Stimulated activated CD4-positive, alpha-beta T cell treated with anti-CD3 and anti-CD28 coated beads, Interleukin-4, amount 100 ng/mL, for 1 hour (primary cell): ENCODE measurements at places on chromosomes 3 and 15.

- no peak for DNase-seq
These were observed 98.8 kb upstream of the MB21D2 start for GRCh38 chr3:193016437-193016901.

DNA sequence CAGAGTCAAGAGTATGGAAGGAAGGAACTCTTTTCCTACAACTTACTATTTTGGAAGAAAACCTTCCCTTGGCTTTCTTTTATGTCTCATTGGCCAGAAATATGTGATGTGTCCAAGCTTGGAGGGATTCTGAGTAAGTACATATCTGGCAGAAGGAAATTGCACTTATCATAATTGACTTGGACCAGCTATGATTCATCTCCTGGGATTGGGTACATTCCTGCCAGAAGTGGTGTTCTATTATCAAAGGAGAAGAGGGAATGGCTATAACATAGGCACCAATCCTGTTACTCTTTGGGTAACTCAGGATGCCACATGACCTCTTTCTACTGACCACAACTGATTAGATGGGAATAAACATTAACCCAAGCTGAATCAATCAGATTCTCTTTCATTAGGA lies 13.5 kb upstream of the DAZL start:
- no peak for DNase-seq

GRCh38 chr15:63362196-63362595 lies 19.4 kb downstream of the CA12 start:
- no peak for DNase-seq

DNA sequence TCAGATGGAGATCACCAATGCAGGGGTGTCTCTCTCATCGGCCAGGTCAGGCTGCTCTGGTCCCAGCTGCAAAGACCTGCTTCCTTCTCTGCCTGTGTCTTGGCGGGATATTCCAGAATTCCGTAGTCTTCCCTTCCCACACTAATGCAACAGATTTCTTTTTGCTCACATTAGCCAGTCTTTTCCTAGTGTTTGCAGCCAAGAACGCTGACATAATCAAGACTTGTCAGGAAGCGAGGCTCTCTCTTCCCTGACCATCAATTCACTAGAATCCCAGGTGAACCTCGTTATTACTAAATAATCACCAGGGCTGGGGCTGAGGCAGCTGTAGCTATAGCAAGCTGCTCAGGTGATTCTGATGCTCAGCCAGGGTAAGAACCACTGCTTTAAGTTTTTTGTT lies 43.2 kb upstream of the ACKR4 start:
- no peak for DNase-seq

DNA sequence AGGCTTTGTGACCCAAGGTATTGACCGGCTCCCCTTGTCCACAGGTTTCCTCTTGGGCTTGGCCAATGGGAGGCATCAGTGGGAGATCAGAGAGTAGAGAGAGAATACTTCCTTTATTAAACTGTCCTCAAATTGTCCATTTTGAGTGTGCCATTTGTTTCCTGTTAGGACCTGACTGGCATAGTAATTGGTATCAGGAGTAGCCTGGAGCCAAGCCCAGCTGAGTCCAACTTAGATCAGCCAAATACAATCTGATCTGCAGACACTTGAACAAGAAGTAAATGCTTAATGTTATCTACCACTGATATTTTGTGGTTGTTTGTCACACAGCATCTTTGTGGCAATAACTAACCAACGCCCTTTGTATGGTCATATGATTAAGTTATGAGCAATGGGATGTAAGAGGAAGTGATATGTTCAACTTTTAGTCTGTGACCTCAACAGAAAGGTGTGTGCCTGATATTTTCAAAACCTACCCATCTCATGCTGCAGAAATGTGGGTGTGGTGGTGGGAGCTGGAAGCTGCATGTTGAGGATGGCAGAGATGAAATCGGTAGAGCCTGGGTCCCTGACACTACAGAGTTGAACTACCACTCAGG lies 13.3 kb downstream of the MYD88 start:
- no peak for DNase-seq

DNA sequence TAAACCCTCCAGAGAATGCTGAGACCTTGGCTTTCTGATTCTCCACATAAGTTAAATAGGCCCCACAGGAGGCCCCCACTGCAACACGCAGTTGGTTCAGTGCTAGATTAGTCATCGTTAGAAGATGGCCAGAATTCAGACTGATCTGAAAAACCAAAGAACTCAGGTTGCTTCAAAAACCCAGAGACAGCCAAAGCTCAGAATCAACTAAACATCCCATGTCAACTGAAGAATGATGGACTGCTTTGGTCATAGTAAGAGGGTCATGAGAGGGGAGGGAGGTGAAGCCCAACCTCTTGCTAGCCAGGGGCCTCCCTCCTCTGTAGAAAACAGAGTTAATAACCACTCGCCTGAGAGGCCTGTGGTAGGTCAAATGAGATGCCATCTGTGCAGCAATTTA lies 93.1 kb downstream of the AKAP13 start:
- DNase-seq, result no peak

DNA sequence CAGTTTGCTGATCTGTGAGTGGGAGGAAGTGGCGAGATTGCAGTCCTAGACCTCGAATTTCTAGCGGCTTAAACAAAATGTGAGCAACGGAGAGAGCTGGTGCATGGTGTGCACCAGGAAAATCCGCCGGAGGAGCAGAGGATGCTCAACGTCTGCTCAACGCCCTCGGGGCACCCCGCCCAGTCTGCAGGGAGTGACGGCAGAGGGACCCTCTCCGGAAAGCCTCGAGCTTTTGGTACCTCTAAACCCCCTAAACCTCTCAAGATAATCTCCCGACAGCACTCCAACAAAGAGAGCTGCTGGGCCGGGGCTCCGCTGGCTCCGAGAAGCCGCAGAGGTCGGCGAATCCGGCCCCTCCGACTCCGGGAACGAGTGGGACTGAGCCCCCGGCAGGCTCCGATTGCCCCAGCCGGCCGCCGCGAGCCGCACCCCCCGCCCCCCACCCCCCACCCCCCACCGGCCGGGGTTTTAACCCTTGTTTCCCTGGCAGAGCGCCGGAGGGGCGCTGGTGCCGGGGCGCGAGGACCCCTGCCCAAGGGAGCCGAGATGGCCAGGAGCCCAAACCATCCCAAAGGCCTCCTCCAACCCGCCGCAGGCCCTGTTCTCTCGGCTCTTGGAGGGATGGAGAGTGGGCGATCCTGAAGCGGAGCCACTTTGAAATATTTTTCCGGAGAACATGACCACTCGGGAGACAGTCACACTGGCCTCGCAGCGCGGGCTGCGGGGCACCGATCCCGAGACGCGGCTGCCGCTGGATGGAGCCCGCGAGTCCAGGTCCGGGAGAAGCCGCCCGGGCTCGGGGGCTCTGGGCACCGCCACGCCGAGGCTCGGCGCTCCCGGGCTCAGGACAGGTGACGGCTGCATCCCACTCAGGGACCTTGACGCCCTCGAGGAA lies 1.5 kb downstream of the MEGF11 start:
- peak; percentile 60 for DNase-seq

DNA sequence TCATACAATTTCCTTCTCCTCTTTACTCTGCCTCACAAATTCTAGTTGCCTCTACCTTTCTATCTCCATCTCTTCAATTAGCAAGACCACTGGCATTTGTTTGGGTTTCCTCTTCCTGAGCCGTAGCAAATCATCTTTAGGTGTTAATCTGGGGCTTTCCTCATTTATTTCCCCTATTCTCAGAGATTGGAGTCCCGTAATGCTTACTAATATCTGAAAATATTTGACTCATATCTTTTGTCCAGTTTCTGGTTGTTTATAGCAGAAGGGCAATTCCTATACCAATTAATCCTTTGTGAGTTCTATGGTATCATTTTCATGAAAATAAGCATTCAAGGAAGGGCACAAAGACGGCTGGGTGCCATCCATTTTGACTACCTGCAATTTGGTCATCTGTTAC lies 103.7 kb downstream of the NR2E3 start:
- no peak for DNase-seq

DNA sequence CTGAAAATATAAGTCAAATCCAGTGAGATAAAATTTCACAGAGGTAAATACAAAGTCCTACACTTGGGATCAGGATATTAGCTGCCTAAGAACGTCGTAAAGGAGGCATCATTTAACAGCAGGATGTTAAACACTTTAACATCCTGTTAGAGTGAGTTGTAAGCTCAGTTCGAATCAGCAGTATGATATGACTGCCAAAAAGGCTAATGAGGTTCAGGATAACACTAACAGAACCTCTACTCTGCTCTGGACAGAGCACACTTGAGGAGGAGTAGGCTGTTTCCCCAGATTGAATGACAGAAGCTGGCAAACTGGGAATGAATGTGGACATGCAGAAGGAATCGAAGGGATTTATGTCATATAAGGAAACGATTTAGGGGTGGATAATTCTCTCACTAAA lies 227.1 kb upstream of the CD96 start:
- no peak for DNase-seq

DNA sequence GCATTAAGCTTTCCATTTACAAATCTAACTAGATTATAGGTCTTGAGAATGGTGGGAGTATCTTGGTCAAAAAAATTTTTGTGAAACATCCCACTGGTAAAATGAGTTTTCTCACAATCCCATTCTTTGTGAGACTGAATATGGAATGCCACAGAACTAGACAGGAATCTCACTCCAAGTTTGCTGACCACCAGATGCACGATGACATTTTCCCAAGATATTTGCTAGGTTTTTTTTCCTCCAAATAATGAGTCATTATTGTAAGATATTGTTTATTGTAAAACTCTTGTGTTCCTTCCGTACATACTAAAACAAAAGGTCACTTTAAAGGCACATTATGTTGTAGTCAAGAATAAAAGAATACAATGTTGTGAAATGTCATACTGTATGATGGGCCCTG lies 53.9 kb downstream of the COPS2 start:
- DNase-seq, result no peak

- DNase-seq, result no peak
These were observed 87.5 kb downstream of the RORA start for GRCh38 chr15:61141497-61142125.

DNA sequence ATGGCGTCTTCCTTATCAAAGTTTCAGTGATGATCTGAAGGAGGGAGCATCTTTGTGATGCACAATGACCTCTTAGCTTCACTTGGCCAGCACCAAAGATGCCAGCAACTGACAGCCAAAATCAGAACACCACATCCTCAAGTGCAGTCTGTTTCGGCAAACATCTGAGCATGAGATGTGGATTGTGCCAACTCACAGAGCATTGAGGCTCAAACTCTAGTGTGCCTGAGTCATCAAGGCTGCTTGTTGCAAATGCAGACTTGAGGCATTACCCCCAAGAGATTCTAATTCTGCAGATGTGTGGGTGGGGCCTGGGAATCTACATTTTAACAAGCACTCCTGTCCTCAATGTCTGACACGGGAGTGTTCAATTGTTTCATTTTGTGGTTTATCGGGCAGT lies 35.8 kb downstream of the ABHD5 start:
- no peak for DNase-seq

DNA sequence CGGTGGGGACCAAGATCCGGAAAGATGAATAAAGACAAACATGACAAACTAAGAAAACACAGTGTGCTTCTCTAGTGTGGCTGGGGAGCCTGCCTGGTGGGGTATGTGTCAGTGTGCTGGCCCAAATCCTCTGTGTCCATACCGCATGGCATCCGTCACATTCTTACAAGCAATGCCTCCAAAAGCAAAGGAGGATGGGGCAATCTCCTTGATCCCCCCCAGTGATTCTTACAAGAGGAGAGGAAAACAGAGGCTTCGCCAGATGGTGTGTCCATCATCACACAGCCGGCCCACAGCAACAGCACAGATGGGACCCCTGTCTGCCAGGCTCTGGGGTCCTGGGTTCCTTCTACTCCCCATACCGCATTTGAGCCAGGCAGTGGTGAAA lies 558 bp upstream of the IL17RC start:
- no peak for DNase-seq

DNA sequence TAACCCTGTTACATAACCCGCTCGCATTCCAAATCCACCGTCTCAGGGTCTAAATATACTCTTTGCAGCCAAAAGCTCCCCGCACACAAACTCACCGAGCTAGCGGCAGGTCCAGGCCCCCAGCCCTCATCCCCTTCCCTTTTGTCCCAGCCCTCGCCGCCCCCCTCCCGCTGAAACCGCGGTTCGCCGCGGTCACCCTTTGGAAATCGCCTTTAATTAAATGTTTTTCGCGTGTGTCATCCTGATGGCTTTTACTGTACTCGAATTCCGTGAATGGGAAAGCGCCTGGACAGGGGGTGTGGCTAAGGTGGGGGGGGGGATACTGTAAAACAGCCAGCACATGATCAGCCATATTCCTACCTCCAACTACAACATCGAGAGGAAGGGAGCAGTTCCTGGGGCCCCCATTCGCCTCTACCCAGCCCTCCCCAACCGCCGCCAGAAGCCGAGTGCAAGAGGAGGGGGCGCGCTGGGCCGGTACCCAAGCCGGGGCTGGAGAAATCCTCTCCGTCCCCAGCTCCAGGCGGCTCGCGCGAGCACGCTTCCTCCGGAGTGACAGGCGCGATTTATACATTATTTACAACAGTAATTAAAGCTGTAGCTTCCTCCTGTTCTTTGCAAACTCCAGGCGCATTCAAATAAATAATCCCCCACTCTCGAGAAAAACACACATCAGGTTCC lies 1.7 kb downstream of the RORA start:
- no peak for DNase-seq
